HEK293T (cell line): ENCODE measurements at places on chromosomes 12 and 14.

GRCh38 chr12:27500546-27500945 is 23.5 kb upstream of the PPFIBP1 start:
- no peak for DNase-seq

DNA sequence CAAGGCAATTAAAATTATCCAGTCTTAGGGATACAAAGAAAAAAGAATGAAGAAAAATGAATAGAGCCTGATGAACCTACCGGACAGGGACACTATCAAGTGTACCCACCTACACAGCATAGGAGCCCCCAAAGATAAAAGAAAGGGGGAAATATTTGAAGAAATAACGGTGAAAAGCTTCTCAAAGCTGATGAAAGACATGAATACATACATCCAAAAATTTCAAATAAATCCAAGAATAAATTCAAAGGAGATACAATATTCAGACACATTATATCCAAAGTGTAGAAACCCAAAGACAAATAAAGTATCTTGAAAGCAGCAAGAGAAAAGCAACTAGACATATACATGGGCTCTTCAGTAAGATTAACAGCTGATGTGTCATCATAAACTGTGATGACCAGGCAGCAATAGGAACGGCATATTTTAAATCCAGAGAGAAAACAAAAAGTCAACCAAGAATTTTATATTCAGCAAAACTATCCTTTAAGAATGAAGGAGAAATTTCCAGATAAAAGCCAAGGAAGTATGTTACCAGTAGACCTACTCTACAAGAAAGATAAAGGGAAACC is 56.0 kb downstream of the CDK17 start:
- DNase-seq: no peak

DNA sequence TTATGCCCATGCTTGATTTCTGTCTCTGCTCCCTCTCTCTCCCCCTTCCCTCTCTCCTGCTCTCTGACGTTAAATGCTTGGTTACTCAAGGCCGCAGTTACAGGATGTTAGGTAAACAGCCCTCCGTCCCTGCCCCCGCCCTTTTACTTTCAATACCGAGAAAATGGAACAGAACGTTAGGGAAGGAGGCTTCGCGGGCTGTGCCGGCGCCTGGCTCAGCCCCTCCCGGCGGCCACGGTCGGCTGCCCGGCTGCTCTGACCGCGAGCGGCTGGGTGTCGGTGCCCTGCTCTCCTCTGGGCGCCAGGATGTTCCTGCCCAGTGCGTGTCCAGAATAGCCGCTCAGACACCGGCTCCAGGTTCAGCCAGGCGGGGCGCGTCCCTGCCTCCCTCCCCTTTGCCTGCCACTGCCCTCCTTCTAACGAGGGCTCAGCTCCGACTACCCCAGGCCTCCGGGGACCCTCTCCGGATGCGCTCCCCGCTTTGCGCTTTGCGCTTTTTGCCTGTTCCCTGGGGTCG is 166.1 kb downstream of the ADCK1 start:
- DNase-seq: no peak

- no peak for DNase-seq
Observed at GRCh38 chr14:105425823-105426247, 6.2 kb downstream of the MTA1 start.

GRCh38 chr12:80937391-80938238 is at the start of gene LIN7A:
Gene LIN7A (minus strand): TSS chr12:80937934. CDS start chr12:80937722, 212 bp downstream.
- DNase-seq: peak; percentile 45

DNA sequence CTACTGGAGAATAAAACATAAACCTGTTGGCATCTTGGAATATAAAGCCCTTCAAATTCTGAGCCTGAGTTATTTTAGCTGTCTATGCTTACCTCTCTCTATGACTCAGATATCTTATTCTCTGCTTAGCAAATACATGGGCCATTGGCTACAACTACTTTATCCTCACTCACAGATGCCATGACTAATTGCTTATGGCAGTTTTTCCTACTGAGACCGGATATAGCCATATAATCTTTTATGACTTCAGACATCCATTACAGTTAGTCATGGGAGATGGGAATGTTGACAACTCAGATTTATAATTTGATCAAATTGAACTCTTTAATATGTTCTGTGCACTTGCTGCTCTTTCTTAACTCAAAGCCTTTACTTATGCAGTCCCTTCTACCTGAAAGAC is 502.4 kb upstream of the ATP2B1 start:
- DNase-seq: no peak

DNA sequence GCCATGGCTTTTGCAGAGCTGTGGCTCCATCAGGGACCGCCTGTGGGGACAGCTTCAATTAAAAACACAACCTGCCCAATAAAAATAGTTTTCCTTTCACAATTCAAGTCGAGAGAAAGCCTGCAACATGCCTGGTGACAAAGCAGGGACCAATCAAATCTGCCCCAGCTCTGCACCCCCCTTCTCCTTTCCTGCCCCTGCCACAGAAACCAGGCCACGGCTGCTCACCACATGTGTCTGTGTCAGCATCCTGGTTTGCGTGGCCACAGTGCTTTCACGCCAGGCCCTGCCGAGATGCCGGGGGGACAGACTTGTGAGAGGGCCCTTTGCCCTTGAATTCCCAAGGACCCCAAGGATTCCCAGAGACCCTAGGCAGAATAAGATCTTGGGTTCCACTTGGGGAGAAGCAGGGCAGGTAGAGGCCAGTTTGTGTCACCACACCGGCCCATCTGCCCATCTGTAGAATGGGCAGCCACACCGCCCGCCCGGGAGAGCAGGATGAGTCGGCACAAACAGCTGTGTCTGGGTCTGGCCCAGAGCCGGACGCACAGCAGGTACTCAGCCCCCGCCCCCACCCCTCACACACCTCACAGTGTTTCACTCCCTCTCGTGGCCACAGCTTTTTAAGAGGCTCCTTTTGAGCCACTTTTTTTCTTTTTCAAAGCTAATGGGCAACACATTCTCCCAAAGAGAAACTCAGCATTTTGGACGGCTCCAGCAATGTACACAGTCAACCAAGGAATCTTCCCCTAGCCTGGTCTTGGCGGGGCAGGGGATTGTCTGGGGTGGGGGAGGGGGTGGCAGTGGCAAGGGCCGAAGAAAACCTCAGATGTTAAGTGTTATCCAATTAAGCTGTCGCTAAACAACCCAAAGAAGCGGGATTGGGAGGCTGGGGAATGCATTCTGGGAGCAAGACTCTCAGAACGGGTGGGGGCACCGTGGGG is 41.5 kb downstream of the BCL11B start:
- DNase-seq: no peak

GRCh38 chr14:38931969-38932652 is 170.9 kb downstream of the SEC23A start:
- no peak for DNase-seq

- DNase-seq: no peak
Observed at GRCh38 chr14:77338302-77338701, 17.5 kb downstream of the GSTZ1 start.

DNA sequence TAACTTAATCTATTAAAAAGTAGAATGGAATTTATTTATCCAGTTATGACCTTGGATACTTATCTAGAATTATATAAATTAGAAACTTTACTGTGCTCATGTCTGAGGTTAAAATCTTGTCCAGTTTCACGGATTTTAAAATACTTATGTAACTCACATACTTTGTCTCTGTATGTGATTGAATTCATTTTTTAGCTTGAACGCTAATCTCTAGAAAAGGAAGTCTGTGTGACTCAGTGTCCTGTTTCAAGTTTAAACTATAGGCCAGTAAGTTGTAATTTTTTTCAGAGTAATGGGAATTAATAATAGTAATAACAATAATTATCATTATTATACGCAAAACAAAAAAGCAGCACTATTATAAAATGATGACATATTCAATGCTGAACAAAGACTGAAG is 168.6 kb downstream of the CPNE8 start:
- no peak for DNase-seq

GRCh38 chr14:33568935-33569579 is 381.8 kb downstream of the EGLN3 start:
- DNase-seq: no peak

DNA sequence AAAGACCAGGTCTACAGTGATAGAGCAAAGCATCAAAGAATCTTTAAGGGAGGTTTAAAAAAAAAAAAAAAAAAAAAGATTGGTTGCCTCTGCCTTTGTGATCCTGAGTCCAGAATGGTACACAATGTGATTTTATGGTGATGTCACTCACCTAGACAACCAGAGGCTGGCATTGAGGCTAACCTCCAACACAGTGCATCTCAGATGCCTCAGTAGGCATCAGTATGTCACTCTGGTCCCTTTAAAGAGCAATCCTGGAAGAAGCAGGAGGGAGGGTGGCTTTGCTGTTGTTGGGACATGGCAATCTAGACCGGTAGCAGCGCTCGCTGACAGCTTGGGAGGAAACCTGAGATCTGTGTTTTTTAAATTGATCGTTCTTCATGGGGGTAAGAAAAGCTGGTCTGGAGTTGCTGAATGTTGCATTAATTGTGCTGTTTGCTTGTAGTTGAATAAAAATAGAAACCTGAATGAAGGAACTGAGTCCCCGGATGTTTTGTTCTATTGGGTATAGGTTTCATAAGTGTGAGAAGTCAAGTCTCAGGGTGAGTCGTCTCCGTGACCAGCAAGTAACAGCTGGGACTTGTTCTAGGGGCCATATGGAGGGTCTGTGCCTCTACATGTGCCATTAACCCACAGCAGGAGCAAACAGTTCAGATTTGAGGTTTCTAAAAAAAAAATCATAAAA is 9.3 kb downstream of the PEBP1 start:
- no peak for DNase-seq

- DNase-seq: no peak
Observed at GRCh38 chr12:43586646-43587245, 34.7 kb upstream of the ADAMTS20 start.

- DNase-seq: no peak
Observed at GRCh38 chr14:98477935-98478334, 794.1 kb downstream of the BCL11B start.

DNA sequence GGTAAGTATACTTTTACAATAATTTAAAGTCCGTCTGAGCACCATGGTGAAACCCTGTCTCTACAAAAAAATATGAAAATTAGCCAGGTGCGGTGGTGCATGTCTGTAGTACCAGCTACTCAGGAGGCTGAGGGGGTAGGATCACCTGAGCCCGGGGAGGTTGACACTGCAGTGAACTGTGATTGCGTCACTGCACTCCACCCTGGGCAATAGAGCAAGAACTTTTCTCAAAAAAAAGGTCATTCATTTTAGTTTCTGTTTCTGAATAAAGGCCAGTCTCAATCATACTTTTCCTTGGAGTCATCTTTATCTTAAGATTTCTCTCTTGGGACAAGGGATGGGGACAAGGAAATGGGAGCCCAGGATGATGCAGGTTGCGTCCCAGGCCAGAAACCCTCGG is 12.9 kb downstream of the ANKRD13A start:
- DNase-seq: no peak

DNA sequence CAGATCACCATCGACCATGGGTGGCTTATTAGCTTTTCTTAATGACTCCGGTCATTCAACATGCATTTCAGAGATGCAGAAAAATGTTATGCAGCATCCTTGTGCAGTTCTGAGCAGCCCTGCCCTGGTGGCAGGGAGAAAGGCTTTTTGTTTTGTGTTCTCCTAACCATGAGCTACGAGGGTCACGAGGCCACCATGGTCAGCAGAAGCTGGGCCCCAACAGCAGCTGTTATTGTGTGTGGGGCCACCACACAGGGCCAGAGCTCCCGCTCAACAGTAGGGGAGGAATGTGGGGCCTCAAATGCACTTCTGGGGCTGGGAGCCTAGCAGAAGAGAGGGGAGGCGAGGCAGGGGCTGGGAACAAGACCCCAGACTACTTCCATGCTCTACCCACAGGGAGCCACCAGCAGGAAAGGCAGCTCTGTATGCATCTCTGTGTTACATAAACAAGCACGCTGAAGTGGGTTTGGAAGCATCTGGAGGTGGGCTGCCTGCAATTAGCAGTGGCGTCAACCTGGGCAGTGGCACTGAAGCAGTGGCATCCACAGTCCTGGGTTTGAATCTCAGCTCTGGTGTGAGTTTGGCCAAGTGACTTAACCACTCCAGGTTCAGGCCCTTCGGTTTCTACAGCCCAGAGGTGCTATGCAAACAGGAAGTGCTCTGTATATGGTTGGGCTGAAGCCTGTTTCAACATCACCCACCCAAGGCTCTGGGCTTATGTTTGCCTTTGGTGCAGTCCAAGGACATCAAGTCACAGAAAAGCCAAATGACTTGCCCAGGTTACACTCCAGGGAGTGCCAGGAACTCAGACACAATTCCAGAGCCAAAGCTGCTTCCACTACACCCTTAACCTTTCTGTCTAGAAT is 16.3 kb downstream of the GLTP start:
- DNase-seq: no peak

DNA sequence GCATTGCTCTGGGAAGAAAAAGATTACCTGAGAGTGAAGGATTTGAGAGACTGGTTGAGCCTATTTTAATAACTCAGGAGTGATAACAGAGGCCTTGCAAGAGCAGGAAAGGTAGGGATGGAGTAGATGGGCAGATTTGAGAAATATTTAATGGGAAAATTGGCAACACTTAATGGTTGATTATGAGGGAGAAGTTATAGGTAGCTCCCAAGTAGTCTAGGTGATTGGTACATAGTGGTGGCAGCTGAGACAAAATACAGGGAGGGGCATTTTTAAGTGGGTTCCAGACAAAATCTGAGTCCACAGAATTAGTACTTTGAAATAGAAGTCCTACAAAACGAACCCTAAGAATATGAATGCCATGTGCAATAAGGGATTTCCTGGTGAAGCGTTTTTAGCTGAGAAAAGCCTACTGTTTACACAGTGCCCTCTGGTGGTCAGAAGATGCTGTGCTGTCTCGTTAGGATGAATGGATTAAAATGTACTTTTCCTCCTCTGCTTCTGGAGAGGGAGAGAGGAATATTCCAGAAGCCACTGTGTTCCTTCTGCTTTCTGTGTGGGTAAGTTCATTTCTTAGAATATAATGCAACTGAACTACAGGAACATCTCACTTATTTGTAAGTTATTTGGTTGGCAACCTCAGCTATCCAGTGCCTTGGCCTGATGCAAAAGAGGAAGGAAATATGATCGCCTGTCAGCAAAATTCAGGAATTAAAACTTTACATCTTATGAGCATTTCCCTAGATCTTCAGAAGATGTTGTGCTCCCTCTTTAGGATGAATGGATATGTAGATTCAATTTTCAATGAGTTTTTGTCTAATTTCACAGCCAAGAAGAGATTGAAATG is 6.5 kb downstream of the ZBTB1 start:
- peak; percentile 52 for DNase-seq

GRCh38 chr12:57133013-57133569 is 4.8 kb downstream of the LRP1 start:
- no peak for DNase-seq

- no peak for DNase-seq
Observed at GRCh38 chr14:90093942-90094595, 32.3 kb downstream of the KCNK13 start.

DNA sequence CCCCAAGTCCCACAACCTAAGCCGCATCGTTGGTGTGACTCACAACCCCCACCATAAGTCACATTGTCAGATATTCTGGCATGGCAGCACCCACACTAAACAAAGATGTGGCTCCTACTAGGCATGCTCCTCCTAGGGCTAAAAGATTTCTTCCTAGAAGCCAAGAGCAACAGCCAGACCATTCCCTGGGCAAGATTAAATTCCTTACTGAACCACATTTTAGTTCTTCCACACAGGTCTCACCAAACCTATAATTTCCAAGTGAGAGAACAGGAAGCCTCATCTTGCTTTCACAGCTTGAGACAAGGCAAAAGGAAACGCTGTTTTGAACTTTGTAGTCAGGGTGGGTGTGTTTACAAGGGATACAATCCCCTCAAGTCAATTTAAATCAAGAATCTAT is 632.8 kb downstream of the DIO2 start:
- DNase-seq: no peak
